KBM-7 (cell line): ENCODE measurements at places on chromosomes 13 and 19.
A peak's percentile ranks its signal among the peaks of the same experiment; 100 is the strongest.

DNA sequence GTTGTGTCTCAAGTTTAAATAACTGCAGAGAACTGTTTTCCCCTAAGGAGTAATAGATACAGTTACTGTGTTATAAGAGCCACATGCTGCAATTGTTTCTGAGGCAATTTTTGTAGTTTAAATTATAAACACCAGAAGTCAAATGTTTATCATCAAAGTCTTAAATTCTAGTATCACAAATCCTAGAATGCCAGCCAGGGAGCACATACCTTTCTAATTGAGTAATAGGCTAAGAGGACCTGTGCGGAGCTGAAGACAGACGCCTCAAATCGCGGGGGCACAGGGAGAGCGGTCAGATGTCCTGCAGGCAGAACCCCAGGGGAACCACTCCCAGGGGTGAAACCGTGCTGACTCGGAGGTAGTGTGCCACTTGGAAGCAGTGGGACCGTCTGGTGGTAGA lies 65.2 kb upstream of the TNFRSF19 start:
- no peak for DNase-seq

DNA sequence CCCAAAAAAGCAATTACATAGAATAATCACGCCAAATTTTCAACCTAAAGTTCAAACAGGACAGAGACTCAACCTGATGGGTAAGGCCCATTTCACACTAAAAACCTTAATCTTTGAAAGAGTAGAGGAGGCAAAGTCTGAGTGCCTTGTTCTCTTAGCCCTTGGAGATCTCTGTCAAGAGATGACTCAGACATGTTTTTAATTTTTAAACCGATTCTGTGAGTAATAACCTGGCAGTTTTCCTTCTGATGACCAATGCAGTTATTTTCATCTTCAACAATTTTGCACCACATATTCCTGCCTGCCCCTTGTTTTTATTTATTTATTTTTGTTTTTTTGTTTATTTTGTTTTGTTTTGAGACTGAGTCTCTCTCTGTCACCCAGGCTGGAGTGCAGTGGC lies 11.5 kb upstream of the TNFSF9 start:
- DNase-seq = no peak

GRCh38 chr13:85798556-85798955 lies 663 bp downstream of the SLITRK6 start:
- DNase-seq = no peak

GRCh38 chr13:31896427-31896826 lies 135.1 kb upstream of the FRY start:
- DNase-seq = no peak

DNA sequence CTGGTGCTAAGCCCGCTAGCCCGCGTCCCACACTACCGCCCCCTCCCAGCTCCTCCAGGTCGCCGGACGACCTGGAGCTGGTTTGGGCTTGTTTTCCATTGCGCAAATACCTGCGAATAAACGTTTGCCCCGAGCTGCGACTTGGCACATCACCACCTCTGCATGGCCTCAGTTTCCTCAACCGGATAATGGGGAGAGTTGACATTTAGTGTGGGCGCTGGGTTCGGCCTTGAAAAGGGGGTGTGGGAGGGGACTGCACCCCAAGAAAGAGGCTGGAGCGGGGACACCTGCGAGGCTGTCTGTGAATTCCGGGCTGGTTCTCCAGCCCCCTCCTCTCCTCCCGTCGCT lies 11.0 kb upstream of the JUND start:
- peak; percentile 57 for DNase-seq

GRCh38 chr13:106905380-106906162 lies 337.6 kb upstream of the ARGLU1 start:
- no peak for DNase-seq

GRCh38 chr13:21733475-21734263 lies 62.8 kb downstream of the FGF9 start:
- no peak for DNase-seq

DNA sequence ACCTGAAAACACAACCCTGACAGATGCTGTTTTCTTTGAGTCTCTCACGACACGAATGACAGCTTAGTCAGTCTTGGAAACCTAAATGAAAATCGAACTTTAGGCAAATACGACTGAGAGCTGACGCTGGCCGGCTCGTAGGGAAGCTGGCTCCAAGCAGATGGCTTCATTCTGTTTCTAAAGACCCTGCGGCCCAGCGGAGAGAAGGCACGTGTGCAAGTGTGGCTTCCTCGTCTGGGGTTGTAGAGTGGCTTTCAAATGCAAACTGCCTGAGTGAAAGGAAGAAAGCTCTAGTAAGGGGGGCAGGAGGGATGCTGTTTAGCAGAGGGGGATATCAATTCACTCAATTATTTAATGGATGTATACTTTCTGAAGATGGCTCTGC lies 26.1 kb upstream of the TIMM44 start:
- DNase-seq = no peak

GRCh38 chr19:39325778-39326665 lies 5.4 kb upstream of the LRFN1 start:
- DNase-seq = no peak

GRCh38 chr13:94778585-94778984 lies 66.2 kb upstream of the SOX21 start:
- no peak for DNase-seq

GRCh38 chr13:111326981-111327642 lies 6.7 kb downstream of the TEX29 start:
- DNase-seq = no peak

GRCh38 chr19:52695996-52696395 lies 38.8 kb downstream of the ZNF611 start:
- no peak for DNase-seq

- no peak for DNase-seq
Measured at GRCh38 chr13:52003541-52003940, 7.7 kb downstream of the ATP7B start.

GRCh38 chr19:35360880-35361420 lies 2.7 kb downstream of the FFAR3 start:
- no peak for DNase-seq

- no peak for DNase-seq
Measured at GRCh38 chr13:21014502-21015170, 46.8 kb downstream of the LATS2 start.

DNA sequence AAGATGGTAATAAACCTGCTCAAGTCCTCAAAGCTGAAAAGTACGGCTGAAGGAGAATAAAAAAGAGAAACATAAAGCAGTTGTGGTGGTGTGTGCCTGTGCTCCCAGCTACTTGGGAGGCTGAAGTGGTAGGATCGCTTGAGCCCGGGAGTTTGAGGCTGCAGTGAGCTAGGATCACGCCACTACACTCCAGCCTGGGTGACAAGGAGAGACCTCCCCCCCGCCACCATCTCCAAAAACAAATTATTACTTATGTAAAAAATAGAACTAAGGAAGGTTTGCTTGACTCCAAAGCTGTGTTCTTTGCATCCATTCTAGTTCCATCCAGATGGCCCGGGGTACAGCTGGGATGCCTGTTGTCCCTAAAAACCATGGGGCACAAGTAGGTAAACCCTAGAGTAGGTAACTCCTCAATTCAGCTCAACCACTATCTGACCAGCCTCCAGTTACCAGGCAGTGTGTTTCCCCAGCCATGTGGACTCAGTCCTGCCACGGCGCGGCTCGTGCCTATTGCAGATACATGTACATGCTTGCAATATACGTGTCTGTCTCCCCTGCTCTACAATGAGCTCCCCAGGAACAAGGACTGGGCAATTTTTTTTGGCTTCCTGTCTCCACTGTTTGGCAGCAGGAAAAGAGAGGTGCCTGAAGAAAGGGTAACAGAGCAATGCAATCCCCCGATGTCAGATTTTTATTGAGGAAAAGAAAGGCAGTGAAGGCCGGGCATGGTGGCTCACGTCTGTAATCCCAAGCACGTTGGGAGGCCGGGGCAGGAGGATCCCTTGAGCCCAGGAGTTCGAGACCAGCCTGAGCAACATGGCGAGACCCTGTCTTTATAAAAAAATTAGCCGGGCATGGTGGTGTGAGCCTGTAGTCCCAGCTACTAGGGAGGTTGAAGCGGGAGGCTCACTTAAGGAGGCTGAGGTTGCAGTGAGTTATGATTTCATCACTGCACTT lies 101.3 kb downstream of the GNG7 start:
- DNase-seq = no peak

DNA sequence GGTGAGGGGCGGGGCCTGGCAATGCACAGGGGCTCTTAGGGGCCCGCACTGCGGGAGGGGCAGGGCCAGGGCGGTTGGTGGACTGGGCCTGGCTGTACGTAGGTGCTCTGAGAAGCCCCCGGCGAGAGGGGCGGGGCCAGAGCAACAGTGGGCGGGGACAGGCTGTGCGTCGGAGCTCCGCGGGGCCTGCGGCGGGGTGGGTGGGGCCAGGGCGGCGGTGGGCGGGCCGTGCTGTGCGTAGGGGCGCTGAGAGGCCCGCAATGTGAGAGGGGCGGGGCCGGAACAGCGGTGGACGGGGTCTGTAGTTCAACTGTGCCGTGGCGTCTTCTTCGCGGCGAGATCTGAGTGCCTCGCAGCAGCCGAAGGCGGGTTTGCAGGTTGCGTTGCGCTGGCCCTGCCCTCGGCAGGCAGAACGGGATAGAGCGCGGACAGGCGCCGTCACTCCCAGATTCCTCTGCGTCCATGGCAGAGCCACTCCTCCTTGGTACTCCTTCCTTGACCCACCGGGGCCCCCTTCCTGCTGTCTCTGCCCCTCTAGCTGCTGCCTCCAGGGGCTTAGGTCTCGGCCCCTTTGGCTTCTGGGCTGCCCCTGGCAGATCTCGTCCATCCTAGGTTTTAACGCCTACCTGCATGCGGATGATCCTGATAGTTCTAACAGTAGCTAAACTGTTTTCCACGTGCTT lies 33.2 kb downstream of the CCNE1 start:
- DNase-seq = peak; percentile 87

- DNase-seq = no peak
Measured at GRCh38 chr19:54021363-54021762, 29.9 kb downstream of the CACNG6 start.
